AG08396 (cell line): ENCODE measurements at places on chromosomes 6 and 20.

DNA sequence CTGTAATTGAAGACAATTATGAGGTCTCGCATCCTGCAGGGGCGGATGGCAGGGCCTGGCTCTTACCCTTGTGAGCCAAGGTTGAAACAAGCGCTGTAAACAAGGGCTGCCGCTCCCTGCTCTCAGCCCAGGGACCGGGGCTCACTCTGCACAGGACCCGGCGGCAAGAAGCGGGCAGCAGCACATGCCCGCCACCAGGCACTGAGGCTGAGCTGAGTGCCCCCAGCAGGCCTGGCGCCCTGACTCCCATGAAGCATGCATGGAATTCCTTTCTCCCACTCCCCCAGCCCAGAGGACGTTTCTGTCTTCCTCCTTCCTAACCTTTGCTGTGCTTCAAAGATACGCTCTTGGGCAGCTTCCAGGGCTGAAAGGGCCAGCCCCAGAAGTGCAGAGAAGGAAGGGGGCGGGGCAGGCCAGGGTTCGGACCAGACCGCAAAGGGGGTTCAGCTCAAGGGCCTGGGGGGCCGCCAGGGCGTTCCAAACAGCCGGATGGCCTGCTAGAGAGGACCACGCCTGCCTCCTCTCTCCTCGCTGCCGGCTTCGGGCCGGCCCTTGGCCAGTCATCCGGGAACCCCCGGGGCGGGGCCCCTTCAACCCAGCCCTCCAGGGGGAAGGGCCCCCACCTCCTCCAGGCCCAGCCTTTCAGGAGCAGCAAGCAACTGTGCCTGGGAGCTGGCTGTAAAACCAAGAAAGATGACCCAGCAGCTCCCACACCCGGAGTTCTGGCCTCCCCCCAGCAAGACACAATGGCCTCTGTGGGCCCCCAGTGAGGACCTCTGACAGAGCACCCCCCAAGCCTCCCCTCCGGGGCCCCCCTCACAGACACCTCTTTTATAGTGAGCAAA, 109.9 kb downstream of the NOL4L start:
- peak; percentile 99 for DNase-seq

DNA sequence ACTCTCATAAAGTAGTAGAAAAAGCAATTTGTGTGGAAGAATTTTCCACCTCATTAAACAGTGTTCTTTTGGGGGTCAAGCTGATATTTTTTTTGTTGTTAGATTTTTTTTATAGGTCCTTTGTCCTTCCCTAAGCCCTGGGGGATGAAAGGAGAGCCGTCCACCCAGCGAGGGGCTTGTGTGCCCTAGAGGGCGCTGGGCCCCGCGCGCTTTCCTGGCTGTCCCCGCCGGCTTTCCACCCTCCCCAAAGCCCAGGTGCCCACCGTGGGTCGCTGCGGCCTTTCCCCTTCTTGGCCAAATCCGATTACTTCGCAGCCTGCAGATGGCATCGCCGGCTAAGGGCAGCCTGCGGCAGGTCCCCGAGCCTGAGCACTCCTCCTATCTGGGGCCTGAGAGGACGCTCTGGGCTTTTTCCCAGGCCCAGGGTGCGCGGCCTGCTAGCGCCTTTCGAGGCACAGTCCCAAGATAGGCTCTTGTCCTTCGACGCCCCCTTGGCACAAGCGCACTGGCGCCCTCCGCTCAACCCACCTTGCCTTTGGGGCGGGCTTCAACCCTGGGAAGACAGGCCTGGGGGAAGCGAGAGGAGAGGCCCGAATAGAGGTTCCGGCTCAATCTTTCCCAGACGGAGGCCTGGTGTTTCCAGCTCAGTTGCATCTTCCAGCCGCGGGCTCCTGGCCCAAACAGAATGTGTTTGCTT, 33.6 kb downstream of the TFAP2A start:
- no peak for DNase-seq

DNA sequence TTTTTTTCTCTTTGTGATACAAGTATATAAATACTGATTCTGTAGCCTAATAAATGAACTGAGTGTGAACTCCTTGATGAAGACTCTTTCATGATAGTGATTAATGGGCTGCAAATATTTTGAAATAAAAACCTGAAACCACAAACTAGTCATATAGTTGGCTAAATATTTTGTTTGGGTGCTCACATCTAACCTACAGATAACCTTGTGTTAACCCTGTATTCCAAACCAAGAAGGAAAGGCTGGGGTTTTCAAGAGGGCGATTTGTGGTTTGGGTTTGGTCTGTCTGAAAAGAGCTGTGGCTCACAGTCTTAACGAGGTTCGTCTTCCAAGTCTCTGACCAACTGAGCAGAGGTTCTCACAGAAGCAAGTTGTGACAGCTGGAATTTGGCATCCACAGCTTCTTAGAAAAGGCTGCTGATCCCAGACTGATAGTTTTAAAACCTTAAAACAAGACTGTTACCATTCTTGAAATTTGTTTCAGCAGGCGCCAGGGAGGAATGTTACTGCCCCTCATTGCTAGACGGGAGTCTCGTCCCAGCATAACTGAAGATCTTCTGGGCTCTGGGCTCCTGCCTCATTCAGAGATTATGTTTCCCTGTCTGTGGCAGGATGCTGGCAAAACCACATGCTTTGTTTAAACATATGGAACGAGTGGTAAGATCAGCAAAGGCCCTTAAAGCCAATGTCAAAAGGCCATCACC, 736.4 kb upstream of the MARCKS start:
- DNase-seq = peak; percentile 43

DNA sequence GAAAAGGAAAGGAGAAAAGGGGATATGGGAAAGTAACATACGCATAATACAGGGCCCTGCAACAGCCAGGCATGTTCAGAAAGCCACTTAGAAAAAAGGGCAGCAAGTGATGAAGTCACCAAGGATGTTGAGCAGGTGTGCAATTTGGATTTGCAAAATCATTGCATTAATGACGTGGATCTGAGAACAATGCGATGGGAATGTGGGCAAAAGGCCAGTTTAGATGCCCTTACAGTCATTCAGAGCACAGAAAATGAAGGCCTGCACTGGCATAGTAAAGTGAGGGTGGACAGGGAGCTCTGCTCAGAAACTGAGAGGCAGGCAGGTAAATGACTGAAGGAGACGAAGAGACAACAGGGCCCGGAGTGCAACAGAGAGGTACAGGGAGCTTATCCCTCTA, 123.7 kb upstream of the NHSL1 start:
- no peak for DNase-seq

GRCh38 chr6:159099961-159100360, 55.2 kb upstream of the TAGAP start:
- DNase-seq = no peak
